ENCODE measurements at places on chromosomes 1 and 21.

DNA sequence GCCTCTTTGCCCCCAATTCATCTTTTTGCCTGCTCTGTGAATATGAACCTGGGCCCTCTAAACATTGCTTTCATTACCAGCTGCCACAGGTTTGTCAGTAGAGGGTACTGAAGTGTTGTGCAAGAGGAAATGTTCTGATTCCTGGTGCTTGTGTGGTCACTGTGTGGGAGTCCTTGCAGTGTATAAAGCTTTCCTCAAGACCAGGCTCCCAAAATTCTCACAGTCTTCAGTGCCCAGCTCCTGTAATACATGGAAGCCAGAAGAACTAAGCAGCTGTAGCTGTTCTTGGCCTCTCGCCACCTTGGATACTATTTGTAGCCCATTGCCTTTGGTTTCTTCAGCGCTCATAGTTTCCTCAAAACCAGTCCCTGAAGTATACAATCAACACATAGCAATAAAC, 1046.2 kb downstream of the BRINP3 start:
- no peak for DNase-seq

- no peak for DNase-seq
Measured at GRCh38 chr1:224564454-224565084, 51.5 kb upstream of the CNIH3 start.

- DNase-seq, result peak; percentile 56
Measured at GRCh38 chr1:19811206-19811851, 3.8 kb downstream of the RNF186 start.

DNA sequence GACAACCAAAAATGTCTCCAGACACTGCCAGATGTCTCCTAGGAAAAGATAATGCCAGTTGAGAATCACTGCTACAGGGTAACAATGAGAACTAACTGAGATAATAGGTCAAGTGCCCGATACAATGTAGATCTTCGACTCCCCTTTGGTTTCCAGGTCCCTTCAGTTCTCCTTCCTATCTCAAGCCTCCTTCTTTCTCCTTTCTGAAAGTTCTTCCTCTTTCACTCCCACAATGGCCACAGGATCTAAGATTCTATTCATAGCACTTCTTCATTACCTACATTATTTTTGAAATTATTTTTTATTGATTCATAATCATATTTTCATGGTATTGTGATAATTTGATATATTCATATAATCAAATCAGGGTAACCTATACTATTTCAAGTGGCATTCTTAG, 6.3 kb downstream of the PFDN2 start:
- no peak for DNase-seq

GRCh38 chr1:202170726-202171125, 10.3 kb upstream of the PTPN7 start:
- DNase-seq, result no peak

DNA sequence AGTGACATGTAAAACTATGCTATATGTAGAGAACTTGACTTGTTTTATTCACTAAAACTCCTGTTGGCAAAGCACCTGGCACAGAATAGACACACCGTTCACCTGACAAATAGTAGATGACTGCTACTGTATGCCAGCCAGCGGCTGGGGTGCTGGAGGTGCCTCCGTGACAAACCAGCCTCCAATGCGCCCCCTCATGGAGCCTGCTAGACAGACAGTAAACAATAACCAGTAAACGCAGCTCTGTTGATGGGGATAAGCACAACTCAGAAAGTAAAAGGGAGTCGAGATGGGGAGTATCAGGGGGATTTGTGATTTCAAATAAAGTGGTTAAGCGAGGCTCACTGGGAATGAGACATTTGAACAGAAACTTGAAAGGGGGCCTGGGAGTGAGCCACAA, 107.2 kb downstream of the PRDM2 start:
- DNase-seq, result peak; percentile 28

GRCh38 chr1:213744780-213745179, 243.0 kb upstream of the PROX1 start:
- no peak for DNase-seq

DNA sequence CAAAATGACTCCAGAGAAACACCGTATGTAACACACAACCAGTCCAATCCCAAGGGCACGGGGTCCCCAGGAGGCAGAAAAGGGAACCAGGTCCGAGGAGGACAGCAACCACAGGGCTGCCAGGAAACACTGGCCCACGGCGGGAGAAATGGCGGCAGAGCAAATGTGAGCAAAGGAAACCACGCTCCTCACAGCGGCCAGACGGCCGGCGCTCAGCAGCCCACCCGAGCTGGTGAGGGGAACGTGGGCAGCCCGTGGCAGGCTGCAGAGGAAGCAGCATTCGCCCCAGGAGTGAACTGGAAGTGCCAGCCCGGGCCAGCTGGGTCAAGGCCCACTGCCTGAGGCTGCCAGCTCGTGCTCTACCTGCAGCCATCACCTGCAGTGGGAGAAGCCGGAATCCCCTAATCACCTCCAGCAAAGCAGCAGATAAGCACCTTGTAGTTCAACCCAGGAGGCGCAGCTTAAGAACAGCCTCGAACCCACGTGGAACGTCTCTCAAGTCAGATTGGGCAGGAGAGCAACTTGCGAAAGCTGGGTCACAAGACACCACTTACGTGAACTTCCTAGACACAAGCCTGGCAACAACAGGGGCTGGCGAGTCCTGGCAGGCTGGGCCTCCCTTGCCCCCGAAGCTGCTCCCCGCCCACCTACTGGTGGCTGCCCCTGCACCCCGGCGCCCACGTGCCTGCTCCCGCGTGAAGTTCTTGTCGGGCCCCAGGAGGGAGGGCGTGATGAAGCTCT, 6.7 kb downstream of the SLC19A1 start:
- no peak for DNase-seq

DNA sequence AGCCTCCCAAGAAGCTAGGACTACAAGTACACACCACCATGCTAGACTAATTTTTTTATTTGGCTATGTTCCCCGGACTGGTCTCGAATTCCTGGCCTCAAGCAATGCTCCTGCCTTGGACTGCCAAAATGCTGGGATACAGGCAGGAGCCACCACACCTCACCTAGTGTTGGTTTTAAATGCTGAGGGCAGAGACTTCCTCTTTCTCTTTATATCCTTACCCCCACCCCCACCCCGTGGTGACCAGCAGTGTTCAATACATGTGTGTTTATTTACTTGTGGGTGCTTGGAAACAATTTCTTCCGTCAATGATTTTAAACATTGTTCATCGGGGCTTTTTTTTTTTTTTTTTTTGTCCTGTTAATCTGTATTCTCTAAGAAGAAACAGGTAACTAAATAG, 158.9 kb downstream of the ZBTB18 start:
- DNase-seq, result no peak
